Stimulated activated CD8-positive, alpha-beta memory T cell treated with anti-CD3 and anti-CD28 coated beads, Interleukin-7, amount 100 ng/mL, for 4 hours (primary cell): ENCODE measurements at places on chromosomes 12 and 14.

- DNase-seq = no peak
These were observed 92.8 kb upstream of the FLRT2 start for GRCh38 chr14:85437148-85437547.

DNA sequence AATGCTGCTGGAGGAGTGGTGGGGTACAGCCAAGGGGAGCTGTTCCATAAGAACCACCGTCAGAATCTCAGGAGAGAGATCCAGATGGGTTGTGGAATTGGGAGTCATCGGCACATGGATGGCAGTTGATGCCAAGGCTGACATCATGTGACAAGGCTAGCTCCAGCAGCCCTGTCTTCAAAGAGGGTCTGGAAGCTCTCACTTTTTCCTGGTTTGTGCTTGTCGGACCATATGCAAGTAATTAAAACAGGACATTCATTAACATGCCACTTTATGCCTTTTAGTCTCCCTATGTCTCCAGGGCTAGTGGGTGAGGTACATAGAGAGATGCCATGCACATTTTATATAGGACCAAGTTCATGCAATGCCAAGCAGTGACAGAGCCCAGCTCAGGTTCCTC, 211.8 kb downstream of the CRADD start:
- DNase-seq = no peak

GRCh38 chr14:96380735-96381134, 11.2 kb upstream of the AK7 start:
- no peak for DNase-seq

GRCh38 chr12:124713436-124714082, 146.1 kb upstream of the NCOR2 start:
- DNase-seq = peak; percentile 35

- DNase-seq = no peak
These were observed 69.7 kb downstream of the DCAF5 start for GRCh38 chr14:69083181-69083580.

DNA sequence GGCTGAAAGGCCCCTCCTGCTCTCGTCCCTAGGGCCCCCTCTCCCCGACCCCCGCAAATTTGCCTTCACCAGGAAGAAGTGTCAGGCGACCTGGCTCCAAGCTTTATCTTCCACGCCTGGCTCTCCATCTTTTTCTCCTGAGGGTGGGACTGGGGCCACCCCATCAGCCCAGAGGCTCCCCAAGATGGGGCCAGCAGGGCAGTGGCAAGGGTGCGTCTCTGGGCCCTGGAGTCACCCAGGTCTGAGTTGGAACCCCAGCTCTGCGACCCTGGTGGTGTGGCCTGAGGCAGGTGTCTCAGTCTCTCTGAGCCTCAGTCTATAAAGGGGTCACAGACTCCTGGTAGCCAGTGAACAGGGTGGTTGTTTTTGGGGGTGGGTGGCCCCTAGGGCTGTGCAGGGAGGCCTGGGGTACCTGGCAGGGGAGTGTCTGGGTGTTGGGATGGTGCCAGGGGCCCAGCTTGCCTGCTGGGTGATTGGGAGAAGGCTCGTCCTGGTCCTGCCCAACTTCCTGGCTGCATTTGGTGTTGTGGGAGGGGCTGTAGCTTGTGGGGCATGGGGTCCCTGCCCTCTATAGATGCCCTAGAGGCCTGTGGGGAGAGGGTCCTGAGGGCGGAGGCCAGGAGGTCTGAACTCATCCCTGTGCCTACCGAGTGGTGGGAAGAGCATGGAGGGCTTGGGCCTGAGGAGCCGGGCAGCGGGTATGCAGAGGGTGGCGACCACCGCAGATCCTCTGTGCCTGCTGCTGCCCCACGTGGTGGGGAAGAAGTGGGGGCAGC, 7.6 kb downstream of the KIF26A start:
- no peak for DNase-seq

DNA sequence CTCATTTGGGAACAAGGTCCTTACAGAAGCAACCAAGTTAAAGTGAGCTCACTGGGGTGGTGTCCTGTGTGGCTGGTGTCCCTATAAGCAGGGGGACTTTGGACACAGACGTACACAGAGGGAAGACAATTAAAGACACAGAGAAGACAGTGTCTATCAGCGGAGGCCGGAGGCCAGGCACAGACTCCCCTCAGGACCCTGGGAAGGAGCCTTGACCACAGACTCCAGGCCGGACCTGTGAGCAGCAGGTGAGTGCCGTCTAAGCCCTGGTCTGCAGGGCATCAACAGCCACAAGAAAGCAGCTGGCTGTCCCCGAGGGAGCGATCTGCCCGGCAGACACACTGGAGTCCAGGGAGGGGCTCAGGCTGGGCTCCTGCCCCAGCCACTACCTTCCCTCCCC, 219.1 kb upstream of the C14orf180 start:
- no peak for DNase-seq

DNA sequence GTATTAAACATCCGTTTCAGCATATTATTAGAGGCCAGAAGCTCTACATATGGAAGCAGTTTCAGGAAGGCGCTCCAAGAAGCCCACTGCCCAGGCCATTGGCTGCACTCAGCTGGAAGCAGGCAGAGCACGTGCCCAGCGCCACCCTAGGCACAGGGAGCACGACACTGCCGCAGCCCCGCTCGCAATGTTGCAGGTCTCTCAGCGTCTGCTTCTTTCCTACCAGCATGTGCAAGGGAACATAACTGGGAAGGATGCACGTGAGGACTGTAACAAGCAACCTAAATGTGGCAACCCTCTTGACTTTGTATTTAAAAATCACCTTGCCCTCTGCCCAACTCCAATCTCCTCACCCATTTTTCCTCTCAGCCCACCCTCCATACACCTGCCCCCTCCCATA, 3.5 kb downstream of the TMEM132D start:
- no peak for DNase-seq

GRCh38 chr12:95884998-95885397, 26.2 kb downstream of the SNRPF start:
- no peak for DNase-seq

DNA sequence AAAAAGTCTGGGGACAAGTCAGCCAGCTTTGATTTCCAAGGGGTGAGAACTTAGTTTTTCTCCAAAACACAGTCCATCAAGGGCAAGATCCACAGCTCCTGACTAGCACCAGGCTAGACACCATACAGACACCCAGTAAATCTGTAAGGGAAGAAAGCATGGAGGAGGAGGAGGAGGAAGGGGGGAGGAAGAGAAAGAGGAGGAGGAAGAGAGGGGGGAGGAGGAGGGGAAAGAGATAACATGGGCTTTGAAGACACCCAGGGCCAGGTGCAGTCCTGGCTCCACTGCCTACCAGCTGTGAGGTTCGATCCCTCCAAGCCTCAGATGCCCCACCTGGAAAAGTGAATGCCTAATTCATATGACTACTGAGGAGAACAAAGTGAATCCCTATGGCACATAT, 18.3 kb downstream of the KDM2B start:
- DNase-seq = no peak

GRCh38 chr12:105736498-105736897, 402.3 kb downstream of the NUAK1 start:
- no peak for DNase-seq

DNA sequence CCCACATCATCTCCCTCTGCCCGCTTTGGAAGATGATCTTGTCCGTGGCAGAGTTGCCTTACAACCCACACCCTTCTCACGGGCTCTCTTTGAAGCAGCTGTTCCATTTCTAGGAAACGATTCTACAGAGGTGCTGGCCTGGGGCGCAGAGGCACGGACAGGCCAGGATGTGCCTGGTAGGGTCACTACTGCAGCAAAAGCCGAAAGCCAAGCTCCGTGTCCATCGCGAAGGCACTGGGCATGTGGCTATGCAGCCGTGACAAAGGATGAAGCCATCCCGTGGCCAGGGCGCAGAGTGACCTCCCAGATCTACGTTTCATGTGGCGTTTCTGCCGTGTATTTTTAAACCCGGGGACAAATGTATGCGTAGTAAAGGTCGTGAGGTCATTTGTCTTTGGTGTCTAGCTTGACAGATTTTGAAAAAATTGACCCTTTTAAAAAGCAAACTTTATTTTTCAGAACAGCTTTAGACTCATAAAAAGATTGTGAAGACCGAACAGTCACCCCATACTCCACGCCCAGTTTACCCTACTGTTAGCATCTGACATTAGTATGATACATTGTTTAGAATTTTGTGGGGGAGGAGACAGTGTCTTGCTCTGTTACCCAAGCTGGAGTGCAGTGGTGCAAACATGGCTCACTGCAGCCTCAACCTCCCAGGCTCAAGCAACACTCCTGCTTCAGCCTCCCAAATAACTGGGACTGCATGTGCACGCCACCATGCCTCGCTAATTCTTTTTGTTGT, 40.4 kb upstream of the NCOR2 start:
- DNase-seq = no peak

DNA sequence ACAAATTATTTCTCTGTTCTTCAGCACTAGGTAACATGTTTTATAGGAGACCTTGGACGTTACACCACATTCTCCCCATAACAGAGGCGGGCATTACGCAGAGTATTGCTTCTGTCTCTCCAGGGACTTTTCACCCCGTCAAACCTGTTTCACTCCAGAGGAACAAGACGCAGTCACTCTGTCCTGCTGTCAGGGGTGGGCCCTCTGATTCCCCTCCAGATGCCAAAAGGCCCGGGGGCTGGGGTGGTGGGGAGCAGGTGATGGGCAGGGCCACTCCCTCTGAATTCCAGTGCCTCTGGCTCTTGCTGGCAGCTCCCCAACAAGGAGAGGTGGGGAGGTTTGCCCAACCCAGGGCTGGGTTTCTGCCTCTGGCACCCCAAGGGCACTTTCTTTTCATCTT, 71.9 kb downstream of the NTF3 start:
- no peak for DNase-seq

GRCh38 chr14:74620497-74620921, 8.5 kb upstream of the LTBP2 start:
- no peak for DNase-seq

- DNase-seq = no peak
These were observed 52.2 kb downstream of the KRT80 start for GRCh38 chr12:52139579-52140062.

- DNase-seq = no peak
These were observed 146.4 kb downstream of the FOXN3 start for GRCh38 chr14:89270439-89271227.

- no peak for DNase-seq
These were observed 29.1 kb upstream of the ULK1 start for GRCh38 chr12:131865180-131865875.

DNA sequence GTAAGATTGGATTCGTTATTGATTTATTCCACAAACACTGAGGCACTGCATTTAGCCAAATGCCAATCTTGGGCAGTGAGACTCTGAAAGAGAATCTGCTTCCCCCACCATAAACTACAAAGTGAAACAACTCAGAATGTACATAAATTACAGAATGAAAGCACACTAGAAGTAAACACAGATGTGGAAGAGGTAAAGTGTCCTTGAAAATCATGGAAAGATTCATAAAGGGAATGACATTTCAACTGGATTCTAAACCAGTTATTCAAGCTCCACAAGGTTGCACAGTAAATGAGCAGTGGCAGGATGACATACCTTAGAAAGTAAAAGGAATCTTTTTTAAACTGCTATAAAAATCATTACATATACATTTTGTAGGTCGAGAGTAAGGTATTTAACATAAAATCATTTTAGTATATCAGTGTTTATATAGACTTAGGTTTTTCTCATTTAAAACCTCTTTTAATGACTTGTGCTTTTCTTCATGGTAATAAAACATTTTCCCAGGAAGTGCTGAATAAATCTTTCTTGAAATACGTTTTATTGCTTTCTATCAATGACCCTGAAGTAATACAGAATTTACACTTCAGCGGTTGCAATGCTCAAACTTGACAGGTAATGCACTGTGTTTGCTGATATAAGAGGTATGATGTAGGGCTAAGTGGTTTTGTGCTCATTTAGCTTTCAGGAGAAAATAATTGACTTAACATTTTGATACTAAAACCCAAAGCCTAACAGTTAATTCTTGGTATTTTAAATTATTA, 270.6 kb downstream of the NAV3 start:
- DNase-seq = no peak

GRCh38 chr12:460261-461230, 807 bp downstream of the B4GALNT3 start:
- DNase-seq = no peak

- DNase-seq = no peak
These were observed 155.1 kb upstream of the HMGA2 start for GRCh38 chr12:65668981-65669695.

DNA sequence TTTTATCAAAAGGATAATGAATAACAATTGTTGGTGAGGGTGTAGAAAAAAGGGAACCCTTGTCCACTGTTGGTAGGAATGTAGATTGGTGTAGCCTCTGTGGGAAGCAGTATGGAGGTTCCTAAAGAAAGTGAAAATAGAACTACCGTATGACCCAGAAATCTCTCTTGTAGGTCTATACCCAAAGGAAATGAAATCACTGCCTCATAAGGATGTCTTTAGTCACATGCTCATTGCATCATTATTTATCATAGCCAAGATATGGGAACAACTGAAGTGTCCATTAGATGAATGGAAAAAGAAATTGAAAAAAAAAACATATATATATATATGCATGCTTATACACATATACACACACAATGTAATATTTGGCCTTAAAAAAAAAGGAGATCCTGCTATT, 158.8 kb upstream of the NPAS3 start:
- no peak for DNase-seq

DNA sequence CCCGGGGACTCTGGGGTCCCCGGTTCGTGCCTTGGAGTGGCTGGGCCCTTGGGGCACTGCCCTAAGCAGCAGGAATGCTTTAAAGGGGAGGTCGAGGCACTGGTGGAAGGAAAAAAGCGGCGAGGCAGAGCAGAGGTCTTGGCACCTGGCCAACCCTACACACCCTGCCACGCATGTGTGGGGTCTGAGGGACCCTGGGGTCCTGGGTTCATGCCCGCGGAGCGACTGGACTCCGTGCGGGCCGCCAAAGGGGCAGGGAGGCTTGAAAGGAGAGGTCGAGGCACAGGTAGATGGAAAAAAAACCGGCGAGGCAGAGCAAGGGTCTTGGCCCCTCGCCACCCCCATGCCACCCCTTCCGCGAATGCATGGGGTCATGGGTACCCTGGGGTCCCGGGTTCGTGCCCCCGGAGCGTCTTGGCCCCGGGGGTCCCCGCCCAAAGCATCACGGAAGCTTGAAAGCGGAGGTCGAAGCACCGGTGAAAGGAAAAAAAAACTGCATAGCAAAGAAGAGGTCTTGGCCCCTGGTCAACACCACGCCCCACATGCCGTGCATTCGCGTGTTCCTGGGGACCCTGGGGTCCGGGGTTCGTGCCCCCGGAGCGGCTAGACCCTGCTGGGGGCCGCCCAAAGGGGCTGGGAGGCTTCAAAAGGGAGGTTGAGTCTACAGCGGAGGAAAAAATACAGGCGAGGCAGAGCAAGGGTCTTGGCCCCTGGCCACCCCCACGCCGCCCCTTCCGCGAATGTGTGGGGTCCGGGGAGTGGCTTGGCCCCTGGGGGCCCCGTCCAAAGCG, 312.9 kb downstream of the ALG10 start:
- no peak for DNase-seq

DNA sequence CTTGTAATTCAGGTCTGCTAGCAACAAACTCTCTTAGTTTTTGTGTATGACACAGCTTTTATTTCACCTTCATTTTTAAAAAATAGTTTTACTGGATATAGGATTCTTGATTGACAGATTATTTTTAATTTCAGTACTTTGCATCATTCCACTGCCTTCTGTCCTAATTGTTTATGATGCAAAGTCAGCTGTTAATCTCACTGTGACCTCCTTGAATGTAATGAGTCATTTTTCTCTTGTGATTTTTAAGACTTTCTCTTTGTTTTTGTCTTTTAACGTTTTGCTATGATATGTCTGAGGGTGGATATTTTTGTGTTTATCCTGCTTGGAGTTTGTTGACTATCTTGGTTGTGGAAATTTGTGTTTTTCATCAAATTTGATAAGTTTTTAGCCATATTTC, 126.3 kb upstream of the FBXO33 start:
- DNase-seq = no peak

GRCh38 chr12:132807295-132808092, 21.2 kb downstream of the GOLGA3 start:
- DNase-seq = no peak

GRCh38 chr12:11884706-11885105, 186.0 kb upstream of the BCL2L14 start:
- DNase-seq = no peak
